ENCODE measurements at places on chromosomes 7 and 10.

DNA sequence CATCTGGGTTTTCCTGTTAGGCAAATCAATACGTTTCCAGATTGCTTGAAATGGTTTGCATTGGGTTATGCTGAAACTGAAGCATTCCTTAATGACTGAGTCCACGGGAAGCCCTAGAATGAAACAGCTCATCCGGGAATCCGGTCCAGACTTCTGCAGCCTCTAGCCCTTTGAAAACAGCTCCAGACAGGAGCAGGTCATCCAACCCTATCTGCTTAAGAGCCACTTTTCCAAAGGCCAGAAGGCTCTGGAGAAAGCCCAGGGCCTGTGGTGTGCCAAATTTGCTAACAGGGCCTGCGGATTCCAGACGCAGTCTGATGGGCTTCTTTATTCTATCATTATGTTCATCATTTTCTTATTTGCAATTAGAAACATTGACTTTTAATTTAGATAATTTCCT, 265.4 kb downstream of the SKIDA1 start:
- H3K27me3 ChIP-seq, result no peaks in the 10 kb centered on the region
- H3K36me3 ChIP-seq, result no peaks in the 10 kb centered on the region
- no peak overlapping the region for H3K27ac ChIP-seq
- H3K4me1 ChIP-seq, result peaks cover 16% of the 10 kb centered on the region
- DNase-seq, result no peak
- H3K4me3 ChIP-seq, result no peak overlapping the region

GRCh38 chr7:119994928-119995327, 278.0 kb upstream of the KCND2 start:
- DNase-seq, result no peak
- H3K27ac ChIP-seq, result no peak overlapping the region

GRCh38 chr7:34222722-34223121, 317.4 kb downstream of the BMPER start:
- H3K4me1 ChIP-seq, result no peaks in the 10 kb centered on the region
- H3K27me3 ChIP-seq, result no peaks in the 10 kb centered on the region
- no peak overlapping the region for H3K4me3 ChIP-seq
- no peaks in the 10 kb centered on the region for H3K36me3 ChIP-seq

GRCh38 chr10:7952266-7952665, 102.2 kb upstream of the GATA3 start:
- no peaks in the 10 kb centered on the region for H3K4me1 ChIP-seq
- no peaks in the 10 kb centered on the region for H3K36me3 ChIP-seq
- no peaks in the 10 kb centered on the region for H3K27me3 ChIP-seq
- no peak overlapping the region for H3K4me3 ChIP-seq
- H3K27ac ChIP-seq, result no peak overlapping the region
- DNase-seq, result no peak

- DNase-seq, result no peak
- peaks cover 31% of the 10 kb centered on the region for H3K27me3 ChIP-seq
- no peak overlapping the region for H3K27ac ChIP-seq
- no peaks in the 10 kb centered on the region for H3K36me3 ChIP-seq
Observed at GRCh38 chr7:30684351-30684750, 2.1 kb upstream of the CRHR2 start.

GRCh38 chr10:3231951-3232730, 59.6 kb upstream of the PITRM1 start:
- H3K4me3 ChIP-seq, result no peak overlapping the region
- no peaks in the 10 kb centered on the region for H3K27me3 ChIP-seq
- no peaks in the 10 kb centered on the region for H3K36me3 ChIP-seq
- no peak overlapping the region for H3K27ac ChIP-seq
- no peak for DNase-seq

DNA sequence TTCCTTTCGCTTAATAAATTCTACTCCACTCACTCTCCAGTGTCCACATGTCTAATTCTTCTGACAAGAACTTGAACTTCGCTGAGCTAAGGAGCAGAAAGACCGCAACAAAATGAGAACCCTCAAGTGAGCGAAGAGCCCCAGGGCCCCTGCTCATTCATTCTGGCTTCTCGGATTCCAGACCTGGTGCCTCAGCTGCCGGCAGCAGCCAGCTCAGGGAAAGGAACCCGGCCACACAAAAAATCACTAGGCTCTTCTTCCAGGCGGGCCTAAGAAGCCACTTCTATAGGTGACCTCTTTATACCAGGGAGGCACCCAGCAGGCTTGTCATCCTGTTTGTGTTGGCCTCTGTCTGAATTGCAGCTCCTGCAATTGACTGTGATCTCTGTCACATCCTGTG, 33.3 kb downstream of the OTUD1 start:
- H3K4me1 ChIP-seq, result no peaks in the 10 kb centered on the region
- H3K36me3 ChIP-seq, result no peaks in the 10 kb centered on the region
- H3K27ac ChIP-seq, result no peak overlapping the region
- no peaks in the 10 kb centered on the region for H3K27me3 ChIP-seq
- no peak for DNase-seq
- H3K4me3 ChIP-seq, result no peak overlapping the region

DNA sequence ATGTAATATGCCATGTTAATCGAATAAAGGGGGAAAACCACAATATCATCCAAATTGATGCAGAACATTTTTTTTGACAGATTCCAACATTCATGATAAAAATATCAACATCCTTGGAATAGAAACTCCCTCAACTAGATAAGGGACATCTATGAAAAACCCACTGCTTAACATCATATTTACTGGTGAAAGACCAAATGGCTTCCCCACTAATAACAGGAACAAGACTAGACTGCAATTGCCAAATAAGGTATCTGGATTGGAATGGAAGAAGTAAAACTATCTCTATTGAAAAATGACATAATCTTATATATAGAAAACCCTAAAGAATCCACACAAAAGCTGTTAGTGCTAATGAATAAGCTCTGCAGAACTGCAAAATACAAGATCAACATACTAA, 27.8 kb downstream of the SMURF1 start:
- peaks cover 2% of the 10 kb centered on the region for H3K36me3 ChIP-seq
- no peaks in the 10 kb centered on the region for H3K27me3 ChIP-seq
- DNase-seq, result no peak
- H3K4me1 ChIP-seq, result no peaks in the 10 kb centered on the region

DNA sequence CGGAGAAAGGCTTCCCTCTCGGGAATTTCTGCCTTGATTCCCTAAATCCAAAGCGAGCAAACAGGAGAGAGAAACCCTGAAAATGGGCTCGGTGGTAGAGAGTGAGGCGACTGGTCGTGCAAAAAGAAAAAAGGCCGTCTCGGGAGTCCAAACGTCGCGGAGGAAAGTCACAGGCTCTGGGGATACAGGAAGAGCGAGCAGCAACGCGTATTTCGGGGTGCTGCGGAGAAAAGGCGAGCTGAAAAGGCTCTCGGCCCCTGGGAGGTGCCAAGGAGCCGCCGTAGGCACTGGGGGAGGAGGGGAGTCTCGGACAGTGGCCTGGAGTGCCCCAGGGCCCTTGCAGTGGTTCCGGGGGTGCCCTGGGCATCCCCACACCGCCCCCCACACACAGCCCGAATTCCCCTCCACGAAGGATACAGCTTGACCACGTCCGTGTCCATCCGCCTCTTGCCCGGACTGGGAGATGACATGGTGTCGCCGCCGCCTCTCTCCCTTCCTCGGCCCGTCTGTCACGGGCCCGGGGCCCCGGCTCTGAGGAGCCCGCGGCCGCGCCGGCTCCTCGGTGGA, 591 bp downstream of the UBE2H start:
- H3K4me1 ChIP-seq, result peaks cover 6% of the 10 kb centered on the region
- H3K4me3 ChIP-seq, result peak overlapping the region; percentile 95
- no peaks in the 10 kb centered on the region for H3K36me3 ChIP-seq
- no peaks in the 10 kb centered on the region for H3K27me3 ChIP-seq
- H3K27ac ChIP-seq, result peak overlapping the region; percentile 56

DNA sequence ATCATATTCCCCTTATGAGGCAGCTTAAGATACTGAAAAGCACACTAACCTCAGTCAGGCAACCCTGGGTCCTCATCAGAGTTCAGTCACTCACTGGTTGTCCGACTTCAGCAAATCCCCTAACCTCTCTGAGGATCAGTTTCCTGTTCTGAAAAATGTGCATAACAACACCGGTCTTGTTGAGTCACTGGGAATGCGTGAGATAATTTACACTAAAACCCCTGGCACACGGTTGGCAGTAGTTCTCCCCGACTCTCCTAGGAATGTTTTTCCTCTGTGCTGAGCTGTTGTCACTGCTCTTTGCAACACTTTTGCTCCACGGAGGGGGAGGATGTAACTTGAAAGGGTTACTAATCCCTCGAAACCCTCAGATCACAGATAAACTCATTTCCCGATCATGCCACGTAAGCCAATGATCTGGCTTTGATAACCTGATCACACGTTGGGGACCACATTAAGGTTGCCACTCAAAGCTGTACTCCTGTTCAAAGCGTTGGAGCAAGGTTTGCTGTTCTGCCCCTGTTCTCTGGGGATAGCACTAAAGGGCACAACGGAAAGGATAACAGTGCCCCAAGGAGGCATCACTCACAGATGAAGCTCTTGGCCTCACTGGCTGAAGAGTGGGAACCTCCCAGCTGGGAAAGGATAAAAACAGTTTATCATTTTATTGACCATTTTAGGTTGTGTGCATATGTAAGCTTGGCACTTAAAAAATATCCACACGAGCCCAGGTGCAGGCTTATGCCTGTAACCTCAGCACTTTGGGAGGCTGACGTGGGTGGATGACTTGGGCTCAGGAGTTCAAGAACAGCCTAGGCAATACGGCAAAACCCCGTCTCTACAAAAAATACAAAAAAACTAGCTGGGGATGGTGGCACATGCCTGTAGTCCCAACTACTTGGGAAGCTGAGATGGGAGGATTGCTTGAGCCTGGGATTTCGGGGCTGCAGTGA, 5.0 kb upstream of the RBM17 start:
- H3K36me3 ChIP-seq, result no peaks in the 10 kb centered on the region
- H3K4me1 ChIP-seq, result no peaks in the 10 kb centered on the region
- no peaks in the 10 kb centered on the region for H3K27me3 ChIP-seq
- H3K27ac ChIP-seq, result no peak overlapping the region
- H3K4me3 ChIP-seq, result no peak overlapping the region

- no peaks in the 10 kb centered on the region for H3K36me3 ChIP-seq
- no peak overlapping the region for H3K4me3 ChIP-seq
- H3K4me1 ChIP-seq, result no peaks in the 10 kb centered on the region
- no peak overlapping the region for H3K27ac ChIP-seq
Observed at GRCh38 chr7:66047426-66047825, 28.2 kb upstream of the ASL start.

DNA sequence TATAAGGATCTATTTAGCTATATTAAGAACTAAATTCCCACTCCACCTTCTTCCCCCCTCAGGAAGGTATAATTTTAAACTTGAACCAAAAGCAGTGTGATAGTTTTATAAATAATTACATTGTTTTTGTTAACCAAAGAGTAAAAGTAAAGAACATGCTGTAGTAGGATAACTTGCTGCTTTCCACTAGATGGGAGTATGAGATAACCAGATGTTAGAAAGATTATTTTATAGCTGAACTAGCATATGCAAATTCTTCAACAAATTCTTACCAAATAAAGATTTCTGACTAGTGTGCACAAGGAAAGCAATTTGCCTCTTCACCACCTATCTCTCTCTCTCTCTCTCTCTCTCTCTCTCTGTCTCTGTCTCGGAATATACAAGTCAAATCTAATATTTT, 31.8 kb downstream of the TES start:
- no peaks in the 10 kb centered on the region for H3K4me1 ChIP-seq
- no peak overlapping the region for H3K4me3 ChIP-seq
- H3K36me3 ChIP-seq, result no peaks in the 10 kb centered on the region
- H3K27ac ChIP-seq, result no peak overlapping the region

DNA sequence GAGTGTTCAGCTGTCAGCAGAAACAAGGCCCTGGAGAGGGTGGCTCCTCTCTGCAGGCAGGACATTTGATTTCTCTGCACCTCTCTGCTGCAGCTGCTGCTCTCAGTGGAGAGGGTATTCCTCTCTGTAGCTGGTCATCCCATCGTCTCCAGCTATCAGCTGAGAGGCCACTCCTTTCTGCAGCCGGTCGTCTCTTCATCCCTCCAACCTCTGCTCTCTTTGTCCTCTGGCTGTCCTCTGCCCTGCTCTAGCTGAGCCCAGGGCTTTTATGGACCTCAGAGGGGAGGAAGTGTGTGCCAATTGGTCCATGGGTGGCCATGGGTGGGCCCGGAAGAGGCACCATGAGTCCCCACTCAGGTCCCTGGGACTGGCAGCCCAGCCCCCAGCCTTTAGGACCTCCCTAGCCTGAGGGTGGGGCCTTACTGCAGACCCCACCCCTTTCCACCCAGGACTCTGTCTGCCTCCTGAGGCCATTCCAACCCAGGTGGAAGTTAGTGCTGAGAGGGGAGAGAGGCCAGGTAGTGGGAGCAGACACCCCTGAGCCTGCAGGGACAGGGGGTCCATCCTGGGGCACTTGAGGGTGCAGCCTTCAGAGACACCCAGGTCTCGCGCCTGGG, 26.2 kb upstream of the CDCA7L start:
- no peaks in the 10 kb centered on the region for H3K4me1 ChIP-seq
- no peak overlapping the region for H3K4me3 ChIP-seq
- no peaks in the 10 kb centered on the region for H3K36me3 ChIP-seq
- H3K27me3 ChIP-seq, result no peaks in the 10 kb centered on the region
- H3K27ac ChIP-seq, result no peak overlapping the region
- DNase-seq, result no peak

DNA sequence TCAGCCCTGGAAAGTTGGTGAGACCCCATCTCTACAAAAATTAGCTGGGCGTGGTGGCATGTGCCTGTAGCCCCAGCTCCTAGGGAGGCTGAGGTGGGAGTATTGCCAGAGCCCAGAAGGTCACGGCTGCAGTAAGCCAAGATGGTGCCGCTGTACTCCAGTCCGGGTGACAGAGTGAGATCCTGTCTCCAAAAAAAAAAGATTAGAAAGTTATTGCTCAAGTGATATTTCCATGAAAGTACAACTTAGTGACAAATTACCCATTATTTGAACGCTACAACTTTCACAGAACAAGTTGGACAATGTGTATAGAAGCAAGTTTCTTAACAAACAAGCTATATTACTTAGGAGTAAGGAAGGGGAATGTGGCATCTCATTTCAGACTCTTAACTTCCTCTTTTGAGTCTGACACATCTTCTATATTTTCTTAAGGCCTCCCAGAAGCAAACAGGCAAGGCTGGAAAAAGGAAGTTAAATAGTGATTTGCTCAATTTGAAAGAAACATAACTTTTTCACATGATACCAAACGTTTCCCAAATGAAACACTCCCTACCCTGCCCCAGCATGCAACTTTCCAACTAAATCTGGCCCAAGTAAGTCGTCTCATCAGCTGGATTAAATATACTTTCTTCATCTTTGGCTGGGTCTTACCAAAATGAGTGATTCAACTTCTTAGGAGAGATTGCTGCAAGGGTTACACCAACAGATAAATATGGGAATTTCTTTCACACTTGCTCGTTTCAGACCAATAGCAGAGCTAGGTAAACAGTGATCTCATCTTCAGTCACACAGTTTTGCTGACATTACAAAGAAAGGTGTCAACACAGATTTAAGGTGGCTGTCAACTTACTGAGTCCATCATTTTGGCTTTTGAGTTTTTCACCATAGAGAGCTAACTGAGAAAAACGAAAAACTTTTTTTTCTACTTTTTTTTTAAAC, 66.3 kb upstream of the KLF6 start:
- no peak overlapping the region for H3K27ac ChIP-seq
- no peaks in the 10 kb centered on the region for H3K27me3 ChIP-seq
- no peak for DNase-seq
- no peaks in the 10 kb centered on the region for H3K36me3 ChIP-seq
- H3K4me3 ChIP-seq, result no peak overlapping the region

Measured in neuronal stem cell (in vitro differentiated cells).